ENCODE measurements at places on chromosomes 3 and 15.
A peak's percentile ranks its signal among the peaks of the same experiment; 100 is the strongest.

- DNase-seq = peak; percentile 73
Observed at GRCh38 chr15:99212406-99212805, 37.0 kb downstream of the TTC23 start.

DNA sequence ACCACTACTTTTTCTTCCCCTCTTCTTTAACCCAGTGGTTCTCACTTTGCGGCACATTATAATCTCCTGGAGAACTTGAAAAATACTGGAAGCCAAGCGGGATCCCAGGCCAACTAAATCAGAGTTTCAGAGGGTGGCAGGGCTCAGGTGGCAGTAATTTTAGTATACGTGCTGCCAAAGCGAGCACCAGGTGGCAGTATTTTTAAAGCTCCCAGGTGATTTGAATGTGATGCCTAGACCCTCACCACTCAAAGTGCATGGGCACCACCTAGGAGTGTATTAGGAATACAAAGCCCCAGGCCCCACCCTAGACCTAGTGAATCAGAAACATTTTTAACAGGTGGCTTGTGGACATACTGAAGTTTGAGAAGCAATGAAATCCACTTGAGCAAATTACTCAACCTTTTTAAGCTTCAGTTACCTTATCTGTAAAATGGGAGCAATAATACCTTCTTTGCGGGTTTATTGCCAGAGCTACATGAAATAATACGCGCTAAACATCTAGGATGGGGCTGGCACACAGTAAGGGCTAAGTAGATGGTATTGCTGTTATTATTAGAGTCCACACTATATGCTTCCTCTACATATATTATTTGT, 8.3 kb downstream of the B3GALNT1 start:
- peak; percentile 22 for DNase-seq

- no peak for DNase-seq
Observed at GRCh38 chr15:85825118-85825517, 30.4 kb upstream of the KLHL25 start.

DNA sequence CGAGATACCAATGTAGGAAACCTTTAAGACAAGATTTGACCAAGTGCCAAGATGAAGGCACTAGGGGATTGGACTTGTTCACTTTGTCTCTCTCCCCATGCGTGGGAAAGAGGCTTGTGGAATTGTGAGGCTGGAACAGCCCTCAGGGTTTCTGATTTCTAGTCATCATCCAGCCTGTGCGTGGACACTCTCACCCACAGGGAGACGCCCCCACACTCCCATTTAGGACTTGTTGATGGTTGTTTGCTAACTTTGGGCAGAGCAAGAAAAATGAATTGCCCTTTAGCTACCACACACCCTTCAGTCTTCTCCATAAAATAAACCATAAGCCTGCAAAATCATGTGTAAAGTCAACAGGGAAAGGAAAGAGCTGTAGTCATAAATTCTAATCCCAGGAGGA, 18.4 kb downstream of the ACKR2 start:
- DNase-seq = no peak

GRCh38 chr3:138468886-138469285, 34.5 kb downstream of the ESYT3 start:
- peak; percentile 55 for DNase-seq

- DNase-seq = peak; percentile 93
Observed at GRCh38 chr15:48939648-48940047, 24.1 kb downstream of the SHC4 start.

All from kidney tubule cell (primary cell).